Stimulated activated CD4-positive, alpha-beta T cell treated with anti-CD3 and anti-CD28 coated beads, TNF-alpha, amount 100 ng/mL, for 1 hour (primary cell): ENCODE measurements at places on chromosomes 2 and 18.

DNA sequence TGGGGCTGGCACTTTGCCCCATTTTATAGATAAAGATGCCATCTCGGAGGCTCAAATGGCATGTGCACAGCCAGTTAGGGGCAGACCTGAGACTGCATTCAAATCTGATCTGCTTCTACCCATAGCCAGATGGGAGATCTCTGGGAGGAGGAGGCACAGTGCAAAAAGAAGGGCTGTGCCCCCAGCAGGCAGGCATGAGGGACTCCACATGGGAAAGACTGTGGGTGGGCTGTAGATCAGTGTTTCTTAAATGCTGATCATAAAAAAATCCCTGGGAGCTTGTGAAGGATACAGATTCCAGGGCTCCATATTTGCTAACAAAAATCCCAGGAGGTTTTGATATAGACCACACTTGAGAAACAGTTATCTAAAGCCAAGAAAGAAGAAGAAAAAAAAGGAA, 15.2 kb downstream of the PAX8 start:
- DNase-seq = no peak

DNA sequence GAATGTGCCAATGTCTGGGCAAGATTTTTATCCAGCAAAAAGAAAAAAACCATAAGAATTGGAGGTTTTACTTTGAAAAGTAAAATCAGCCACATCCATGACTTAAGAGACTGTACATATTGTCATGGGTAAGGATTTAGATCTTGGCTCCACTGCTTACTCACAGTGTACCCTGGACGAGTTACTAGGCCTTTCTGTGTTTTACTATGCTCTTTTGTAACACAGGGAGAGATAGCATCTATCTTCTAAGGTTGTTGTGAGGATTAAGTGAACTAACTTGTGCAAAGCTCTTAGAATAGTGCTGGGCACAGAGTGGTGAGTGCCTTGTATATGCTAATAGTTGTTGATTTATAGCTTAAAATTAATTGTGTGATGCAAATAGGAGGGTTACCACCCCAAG, 255.9 kb downstream of the NEDD4L start:
- no peak for DNase-seq

- DNase-seq = no peak
These were observed 555.2 kb downstream of the DCDC2C start for GRCh38 chr2:4258563-4258962.

DNA sequence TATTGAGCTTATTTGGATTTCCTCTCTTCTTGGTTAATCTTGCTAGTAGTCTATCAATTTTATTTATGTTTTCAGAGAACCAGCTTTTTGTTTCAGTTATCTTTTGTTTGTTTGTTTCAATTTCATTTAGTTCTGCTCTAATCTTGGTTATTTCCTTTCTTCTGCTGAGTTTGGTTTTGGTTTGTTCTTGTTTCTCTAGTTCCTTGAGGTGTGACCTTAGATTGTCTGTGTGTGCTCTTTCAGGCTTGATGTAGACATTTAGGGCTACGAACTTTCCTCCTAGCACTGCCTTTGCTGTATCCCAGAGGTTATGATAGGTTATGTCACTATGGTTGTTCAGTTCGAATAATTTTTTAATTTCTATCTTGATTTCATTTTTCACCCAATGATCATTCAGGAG, 141.6 kb downstream of the ZNF236 start:
- DNase-seq = no peak

GRCh38 chr2:8315531-8316165, 366.2 kb upstream of the ID2 start:
- no peak for DNase-seq

DNA sequence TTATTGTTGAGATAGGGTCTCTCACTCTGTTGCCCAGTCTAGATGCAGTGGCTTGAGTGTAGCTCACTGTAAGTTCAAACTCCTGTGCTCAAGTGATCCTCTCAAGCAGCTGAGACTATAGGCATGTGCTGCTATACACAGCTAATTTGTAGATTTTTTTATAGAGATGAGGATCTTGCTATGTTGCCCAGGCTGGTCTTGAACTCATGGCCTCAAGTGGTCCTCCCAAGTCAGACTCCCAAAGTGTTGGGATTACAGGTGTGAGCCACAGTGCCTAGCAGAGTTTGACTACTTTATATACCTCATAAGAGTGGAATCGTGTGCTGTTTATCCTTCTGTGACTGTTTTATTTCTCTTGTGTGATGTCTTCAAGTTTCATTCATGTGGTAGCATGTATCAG, 60.3 kb downstream of the TANC1 start:
- no peak for DNase-seq

DNA sequence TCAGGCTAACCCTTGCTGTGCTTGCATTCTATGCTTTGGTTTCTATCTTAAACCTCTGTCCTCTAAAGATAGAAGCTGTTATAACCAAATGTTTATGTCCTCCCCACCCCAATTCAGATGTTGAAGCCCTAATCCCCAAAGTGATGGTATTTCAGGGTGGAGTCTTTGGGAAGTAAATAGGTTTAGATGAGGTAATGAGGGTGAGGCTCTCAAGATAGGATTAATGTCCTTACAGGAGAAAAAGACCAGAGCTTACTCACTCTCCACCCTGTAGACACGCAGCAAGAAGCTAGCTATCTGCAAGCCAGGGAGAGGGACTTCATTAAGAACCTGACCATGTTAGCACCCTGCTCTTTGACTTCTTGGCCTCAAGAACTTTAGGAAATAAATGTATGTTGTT, 362.5 kb downstream of the ERBB4 start:
- DNase-seq = no peak

GRCh38 chr18:64183665-64184064, 34.8 kb upstream of the LINC00305 start:
- DNase-seq = no peak

GRCh38 chr2:234752966-234753365, 198.9 kb upstream of the SH3BP4 start:
- DNase-seq = no peak

- DNase-seq = no peak
These were observed 1.3 kb downstream of the SDC1 start for GRCh38 chr2:20223407-20224163.

DNA sequence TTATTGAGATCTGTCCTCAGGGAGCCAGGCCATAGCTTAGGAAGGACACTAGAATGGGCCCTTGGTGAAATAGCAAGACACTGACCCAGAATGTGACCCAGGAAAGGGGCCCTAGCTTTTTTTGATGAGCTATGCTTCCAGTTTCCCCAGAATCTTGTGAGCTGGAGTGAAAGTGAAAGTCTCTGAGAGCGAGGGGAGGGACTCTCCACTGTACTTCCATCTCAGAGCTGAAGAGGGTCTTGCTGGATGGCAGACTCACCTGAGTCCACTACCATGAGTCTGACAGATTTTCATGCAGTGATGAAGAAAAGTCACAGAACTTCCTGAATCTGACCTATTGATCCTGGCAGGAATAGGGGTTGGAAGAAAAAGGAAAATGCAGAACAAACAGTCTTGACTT, 3.1 kb downstream of the ARHGAP25 start:
- DNase-seq = no peak

DNA sequence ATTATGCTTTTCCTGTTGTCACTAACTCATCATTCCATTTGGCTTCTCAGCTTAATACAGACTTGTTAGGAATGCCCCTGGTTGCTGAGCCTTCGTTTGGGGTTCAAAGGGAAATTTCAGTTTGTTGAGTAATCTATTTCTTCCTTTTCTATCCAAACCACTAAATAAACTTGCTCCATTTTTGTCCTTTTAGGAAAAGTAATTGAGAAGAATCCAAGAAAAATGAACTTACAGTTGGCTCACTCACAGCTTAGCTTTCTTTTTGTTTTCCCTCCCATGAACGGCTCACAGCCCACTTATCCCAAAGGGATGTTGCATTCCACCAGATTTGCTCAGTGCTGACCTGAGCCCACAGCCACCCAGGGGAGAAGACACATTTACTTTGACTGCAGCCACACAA, 73.9 kb downstream of the SOX11 start:
- no peak for DNase-seq

DNA sequence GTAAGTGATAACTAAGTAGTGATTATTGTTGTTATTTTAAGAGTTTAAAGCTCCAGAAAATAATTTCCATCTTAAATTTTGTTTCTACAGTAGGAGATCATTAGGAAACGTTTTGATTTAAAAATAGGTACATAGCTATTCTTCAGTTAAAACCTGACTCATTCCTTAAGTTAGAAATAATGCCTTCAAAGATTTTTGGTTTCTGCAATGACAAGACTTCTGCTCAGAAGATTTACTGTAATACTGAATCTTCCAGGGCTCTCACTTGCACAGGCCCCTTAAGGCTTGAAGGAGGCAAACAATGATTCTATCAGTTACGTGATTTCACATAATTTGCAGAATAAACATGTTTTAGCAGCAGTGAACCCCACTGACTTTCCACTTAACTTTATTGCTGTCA, 333.7 kb downstream of the RAD51AP2 start:
- DNase-seq = no peak

- DNase-seq = no peak
These were observed 12.5 kb downstream of the INPP4A start for GRCh38 chr2:98457045-98457696.

GRCh38 chr2:147679955-147680531, 164.8 kb upstream of the ACVR2A start:
- no peak for DNase-seq

GRCh38 chr2:191980483-191980882, 133.6 kb upstream of the CAVIN2 start:
- no peak for DNase-seq

GRCh38 chr18:79540161-79540903, 139.3 kb upstream of the CTDP1 start:
- DNase-seq = no peak

- DNase-seq = no peak
These were observed 431.4 kb upstream of the TNP1 start for GRCh38 chr2:217291259-217291658.

DNA sequence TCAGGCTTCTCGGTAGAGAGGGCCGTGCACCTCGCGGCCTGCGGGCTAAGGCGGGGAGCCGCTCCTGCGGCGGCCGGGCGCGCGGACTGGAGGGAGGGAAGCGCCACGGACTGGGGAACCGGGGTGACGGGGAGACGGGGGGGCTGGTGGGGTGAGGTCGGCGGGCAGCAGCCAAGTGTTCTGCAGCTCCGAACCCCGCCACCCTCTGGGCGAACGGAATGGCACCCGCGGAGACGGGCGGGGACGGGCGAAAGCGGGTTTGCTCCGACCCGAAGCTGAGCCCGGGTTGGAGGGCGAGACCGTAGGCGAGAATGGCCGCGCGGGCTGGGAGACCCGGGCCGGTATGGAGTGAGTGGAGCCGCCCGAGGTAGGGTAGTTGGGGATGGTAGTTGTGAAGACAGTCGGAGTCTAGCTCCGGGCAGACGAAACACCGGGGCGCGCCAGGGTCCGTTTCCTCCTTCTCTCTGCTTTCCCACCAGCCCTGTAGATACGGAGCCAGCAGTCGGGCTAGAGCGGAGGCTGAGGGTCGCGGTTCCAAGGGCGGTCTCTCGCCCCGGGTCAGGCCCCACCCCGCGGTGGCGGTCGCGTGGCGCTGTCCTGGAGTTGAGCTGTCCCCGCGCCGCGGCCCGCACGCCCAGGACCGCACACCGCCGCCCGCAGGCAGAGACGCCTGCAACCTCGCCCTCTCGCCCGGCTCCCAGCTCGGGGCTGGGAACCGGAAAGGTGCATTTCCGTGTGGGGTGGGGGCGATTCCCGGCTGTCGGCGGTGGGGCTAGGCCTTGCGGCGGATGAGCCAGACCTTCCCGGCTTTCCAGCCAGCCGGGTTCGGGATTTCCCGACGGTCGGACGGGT, 160.3 kb upstream of the SIX2 start:
- no peak for DNase-seq

DNA sequence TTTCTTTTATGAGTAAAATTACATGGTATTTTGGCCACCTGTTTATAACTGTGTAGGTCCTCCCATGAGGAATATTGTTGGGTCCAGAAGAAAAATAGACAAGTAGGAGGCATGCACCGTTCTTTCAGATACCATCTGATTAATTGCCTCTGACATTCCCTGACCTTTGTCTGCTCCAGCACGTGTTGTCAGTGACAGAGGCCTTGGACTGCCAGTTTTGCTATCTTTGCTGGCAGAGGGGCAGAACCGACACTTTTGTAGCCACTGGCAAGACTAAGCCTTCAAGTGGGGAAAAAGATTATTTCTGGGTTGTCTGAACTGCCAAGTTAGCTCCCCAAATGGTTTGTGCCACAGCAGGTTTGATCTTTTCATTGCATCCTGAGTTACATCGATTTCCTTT, 276.9 kb downstream of the CAMKMT start:
- DNase-seq = no peak

GRCh38 chr18:48479531-48479930, 59.3 kb upstream of the CTIF start:
- no peak for DNase-seq

GRCh38 chr2:171386627-171387026, 47.2 kb downstream of the METTL8 start:
- DNase-seq = no peak

DNA sequence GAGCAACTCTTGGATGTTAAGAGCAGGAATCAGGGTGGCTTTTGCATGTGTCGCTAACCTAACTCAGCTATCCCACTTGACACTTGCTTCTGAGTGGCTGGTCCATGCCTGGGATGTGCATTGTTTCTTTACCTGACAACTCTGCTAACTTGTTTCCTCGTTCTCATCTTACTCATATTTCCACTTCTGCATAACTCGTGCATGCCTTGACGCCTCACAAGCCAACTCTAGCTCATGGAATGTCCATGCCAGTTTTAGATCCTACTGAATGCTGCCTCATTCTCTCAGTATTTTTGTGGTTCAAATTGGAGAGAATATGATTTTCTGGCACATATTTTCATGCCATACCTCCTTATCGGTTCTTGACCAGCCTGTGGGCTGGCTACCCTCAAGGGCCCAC, 52.5 kb downstream of the CDCA7 start:
- no peak for DNase-seq

- DNase-seq = no peak
These were observed 222.3 kb downstream of the ALK start for GRCh38 chr2:29699045-29699444.

- DNase-seq = no peak
These were observed 39.5 kb downstream of the RRM2 start for GRCh38 chr2:10161961-10162441.
